Liver (tissue), 10 donors: ENCODE measurements at places on chromosomes 13 and 19. TPM values are rescaled to one million over a fixed set of nuclear protein-coding genes. Genes with fewer than 3 reads are reported as not detected.

The ZNF649 gene
- total RNA-seq, result 5.0 TPM

- peaks cover 59% of the 10 kb centered on the region for H3K4me1 ChIP-seq
- H3K27ac ChIP-seq, result peak overlapping the region; percentile 14
- H3K27me3 ChIP-seq, result no peaks in the 10 kb centered on the region
- no peak for DNase-seq
- H3K4me3 ChIP-seq, result no peak overlapping the region
These were observed 6.2 kb upstream of the WBP4 start for GRCh38 chr13:41054919-41055619.

DNA sequence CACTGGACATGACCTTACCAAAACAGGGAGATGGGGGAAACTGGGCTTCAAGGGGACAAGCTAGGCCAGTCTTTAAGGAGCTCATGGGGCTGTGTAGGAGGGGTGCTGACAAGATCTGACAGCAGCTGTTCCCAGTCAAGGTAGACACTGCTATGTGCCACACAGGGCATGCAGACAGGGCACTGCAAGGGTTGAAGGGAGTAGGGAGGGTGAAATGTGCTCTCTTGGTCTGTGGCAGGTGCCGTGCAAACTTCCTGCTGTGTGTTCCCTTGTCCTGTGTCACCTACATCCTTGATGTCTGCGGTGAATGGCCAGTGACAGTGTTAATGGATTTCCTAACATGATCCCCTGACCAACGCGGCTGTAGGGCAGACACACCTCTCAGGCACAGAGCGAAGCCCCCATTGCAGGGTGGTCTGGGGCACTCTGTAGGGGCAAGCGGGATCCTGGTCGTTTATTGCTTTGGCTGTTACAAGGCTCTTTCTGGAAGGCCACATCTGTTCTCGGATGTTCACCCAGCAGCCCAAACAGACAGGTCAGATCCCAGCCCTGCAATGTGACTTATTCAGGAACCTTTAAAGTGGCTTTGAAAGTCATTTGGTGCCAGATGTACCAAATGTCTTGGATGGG, 199.5 kb upstream of the ZNF536 start:
- H3K4me3 ChIP-seq, result no peak overlapping the region
- DNase-seq, result no peak
- H3K36me3 ChIP-seq, result no peaks in the 10 kb centered on the region
- no peaks in the 10 kb centered on the region for H3K4me1 ChIP-seq

DNA sequence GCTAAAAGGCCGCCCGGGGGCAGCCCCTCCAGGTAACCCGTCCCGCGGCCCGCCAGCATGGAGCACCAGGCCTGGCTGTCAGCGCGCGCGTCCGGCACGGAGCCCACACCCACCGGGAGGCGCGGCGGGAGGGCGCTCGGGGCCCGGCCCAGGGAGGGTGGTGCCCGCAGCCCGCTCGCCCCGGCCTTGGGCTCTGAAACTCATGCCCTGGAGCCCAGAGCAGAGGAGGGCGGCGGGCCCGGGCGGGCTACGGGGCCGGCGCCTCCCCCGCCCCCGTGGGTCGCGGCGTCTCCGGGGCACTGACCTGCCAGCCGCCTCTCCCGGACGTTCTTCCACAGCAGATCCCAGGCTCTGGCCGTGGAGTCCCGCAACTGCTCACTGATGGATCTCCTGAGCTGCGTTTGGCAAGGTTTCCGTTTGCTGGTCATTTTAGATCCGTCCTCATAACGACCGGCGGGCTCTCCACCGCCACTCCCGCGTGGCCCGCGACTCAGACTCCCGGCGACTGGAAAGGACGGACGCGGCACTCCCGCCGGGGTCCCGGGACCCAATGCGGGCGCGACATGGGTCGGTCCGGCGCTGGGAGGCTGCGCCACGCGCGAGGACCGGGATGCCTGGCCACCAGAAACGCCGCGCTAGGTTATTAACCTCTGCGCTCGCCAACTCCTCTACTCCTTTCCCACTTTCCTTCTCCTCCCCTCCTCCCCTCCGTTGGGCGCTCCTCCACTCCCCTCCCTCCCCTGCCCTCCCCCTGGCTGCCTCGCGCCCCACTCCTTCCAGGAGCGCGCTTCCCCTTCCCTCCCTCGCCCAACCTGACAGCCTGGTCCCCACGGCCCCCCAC, 64.7 kb upstream of the STARD13 start:
- H3K27ac ChIP-seq, result peak overlapping the region; percentile 58
- H3K27me3 ChIP-seq, result no peaks in the 10 kb centered on the region
- peaks cover 8% of the 10 kb centered on the region for H3K4me1 ChIP-seq
- H3K36me3 ChIP-seq, result no peaks in the 10 kb centered on the region

- no peak overlapping the region for H3K4me3 ChIP-seq
- DNase-seq, result no peak
- H3K4me1 ChIP-seq, result no peaks in the 10 kb centered on the region
- no peak overlapping the region for H3K27ac ChIP-seq
- no peaks in the 10 kb centered on the region for H3K36me3 ChIP-seq
- no peaks in the 10 kb centered on the region for H3K27me3 ChIP-seq
These were observed 367.0 kb downstream of the MYO16 start for GRCh38 chr13:108996430-108996829.

- DNase-seq, result no peak
- peaks cover 6% of the 10 kb centered on the region for H3K4me1 ChIP-seq
- H3K4me3 ChIP-seq, result no peak overlapping the region
These were observed 4.6 kb downstream of the NFIC start for GRCh38 chr19:3370728-3371591.

DNA sequence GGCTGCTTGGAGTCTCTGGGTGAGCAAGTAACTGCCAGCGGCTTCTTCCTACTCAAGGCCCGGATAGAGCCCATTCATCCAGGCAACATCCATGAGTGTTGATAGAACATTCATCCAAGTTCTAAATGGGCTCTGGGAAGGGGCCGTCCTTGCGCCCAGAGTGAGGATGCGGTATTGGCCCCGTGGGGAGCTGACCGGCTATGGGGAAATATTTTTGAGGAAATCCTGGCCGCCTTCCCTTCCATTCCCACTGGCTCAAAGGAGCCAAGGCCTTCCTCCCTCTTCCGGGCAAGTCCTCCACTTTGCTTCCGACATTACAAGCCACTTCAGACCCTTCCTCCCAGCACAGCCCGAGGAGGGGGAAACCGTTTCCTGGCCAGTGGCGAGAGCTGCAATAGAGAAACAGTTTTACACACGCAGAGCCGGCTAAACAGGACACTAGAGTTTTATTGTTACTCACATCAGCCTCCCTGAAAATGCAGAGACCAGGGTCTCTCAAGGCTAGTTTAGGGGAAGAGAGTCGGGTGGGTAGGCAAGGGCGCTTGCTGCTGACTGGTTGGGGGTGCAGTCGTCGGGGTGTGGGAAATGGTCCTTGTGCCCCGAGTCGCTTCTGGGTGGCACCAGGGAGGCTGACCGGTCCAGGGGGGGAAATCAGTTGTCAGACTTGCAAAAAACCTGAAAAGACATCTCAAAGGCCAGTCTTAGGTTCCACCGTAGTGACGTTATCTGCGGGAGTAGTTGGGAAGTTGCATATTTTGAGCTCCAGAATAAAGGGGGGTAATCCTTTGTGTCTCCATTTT, 37.5 kb downstream of the C13orf46 start:
- no peaks in the 10 kb centered on the region for H3K27me3 ChIP-seq
- H3K36me3 ChIP-seq, result no peaks in the 10 kb centered on the region
- no peak overlapping the region for H3K4me3 ChIP-seq
- no peak overlapping the region for H3K27ac ChIP-seq
- no peak for DNase-seq

The SHC2 gene
- 28.7 TPM for total RNA-seq

- no peaks in the 10 kb centered on the region for H3K27me3 ChIP-seq
- H3K27ac ChIP-seq, result no peak overlapping the region
- no peaks in the 10 kb centered on the region for H3K36me3 ChIP-seq
- no peak for DNase-seq
These were observed 1063.0 kb upstream of the ATXN8OS start for GRCh38 chr13:69044629-69045028.

- H3K4me1 ChIP-seq, result peaks cover 72% of the 10 kb centered on the region
- DNase-seq, result no peak
- H3K36me3 ChIP-seq, result no peaks in the 10 kb centered on the region
- no peak overlapping the region for H3K27ac ChIP-seq
- no peak overlapping the region for H3K4me3 ChIP-seq
- H3K27me3 ChIP-seq, result no peaks in the 10 kb centered on the region
These were observed 3.7 kb downstream of the REXO1 start for GRCh38 chr19:1844513-1845124.

The CBY2 gene
- not detected for total RNA-seq

GRCh38 chr19:43439032-43439708, 24.5 kb downstream of the TEX101 start:
- DNase-seq, result no peak
- no peak overlapping the region for H3K27ac ChIP-seq
- H3K36me3 ChIP-seq, result no peaks in the 10 kb centered on the region

- DNase-seq, result no peak
- no peaks in the 10 kb centered on the region for H3K27me3 ChIP-seq
These were observed 9.9 kb upstream of the CEACAM20 start for GRCh38 chr19:44539236-44539826.

GRCh38 chr13:45496942-45497341, 32.2 kb downstream of the COG3 start:
- no peak overlapping the region for H3K4me3 ChIP-seq
- no peak overlapping the region for H3K27ac ChIP-seq
- DNase-seq, result no peak
- H3K4me1 ChIP-seq, result no peaks in the 10 kb centered on the region
- peaks cover 42% of the 10 kb centered on the region for H3K36me3 ChIP-seq

- DNase-seq, result no peak
- H3K36me3 ChIP-seq, result no peaks in the 10 kb centered on the region
- peaks cover 16% of the 10 kb centered on the region for H3K4me1 ChIP-seq
- H3K27me3 ChIP-seq, result peaks cover 19% of the 10 kb centered on the region
These were observed 1.3 kb downstream of the ZIC2 start for GRCh38 chr13:99982731-99983498.

DNA sequence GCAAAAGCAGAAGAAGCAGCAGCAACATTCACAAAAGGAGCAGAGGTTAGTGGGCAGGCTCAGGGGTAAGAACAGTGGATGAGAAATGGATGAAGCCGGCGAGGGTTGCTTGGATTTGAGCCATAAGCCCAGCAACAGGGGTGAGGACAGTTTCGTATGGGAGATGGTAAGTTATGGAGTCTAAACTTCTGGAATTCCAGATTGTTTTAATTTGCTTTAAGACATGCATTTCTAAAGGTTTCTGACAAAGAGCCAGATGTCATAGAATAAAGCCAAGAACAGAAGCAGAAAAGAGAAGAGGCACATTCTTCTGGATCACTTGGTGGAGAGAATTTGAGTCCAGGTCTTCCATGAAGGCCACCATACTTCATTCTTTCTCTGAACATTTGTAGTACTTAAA, 76.6 kb downstream of the TNFSF11 start:
- no peaks in the 10 kb centered on the region for H3K27me3 ChIP-seq
- H3K4me3 ChIP-seq, result no peak overlapping the region
- H3K36me3 ChIP-seq, result no peaks in the 10 kb centered on the region

- no peaks in the 10 kb centered on the region for H3K27me3 ChIP-seq
- no peak overlapping the region for H3K4me3 ChIP-seq
- H3K4me1 ChIP-seq, result no peaks in the 10 kb centered on the region
- no peak for DNase-seq
- no peaks in the 10 kb centered on the region for H3K36me3 ChIP-seq
These were observed 27.2 kb upstream of the CBY2 start for GRCh38 chr13:45674908-45675307.
